ENCODE measurements at places on chromosomes 1 and 21.

DNA sequence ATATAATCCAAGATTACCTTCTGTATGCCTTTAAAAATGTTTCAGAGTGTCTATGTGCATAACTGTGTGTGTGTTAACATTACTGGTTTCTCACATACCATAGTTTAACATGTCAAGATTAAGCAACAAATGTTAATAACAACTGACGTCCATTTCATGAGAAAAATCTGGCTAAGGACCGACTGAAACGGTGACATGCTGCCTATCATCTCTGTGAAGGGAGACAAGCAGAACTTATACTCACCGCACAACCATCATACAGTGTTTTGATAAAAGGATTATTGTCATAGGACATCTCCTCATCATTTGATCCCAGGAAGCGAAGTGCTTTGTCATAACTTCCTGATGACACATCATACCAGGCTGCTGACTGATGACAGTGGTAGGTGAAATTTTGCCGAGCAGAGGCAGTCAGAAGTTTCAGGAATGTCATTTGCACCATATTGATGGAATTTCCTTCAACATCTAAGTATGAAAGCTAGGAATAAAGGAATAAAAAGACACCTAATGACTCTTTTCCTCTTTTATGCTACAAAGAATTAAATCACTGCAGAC, 228.8 kb downstream of the COL11A1 start:
- DNase-seq: no peak

GRCh38 chr1:43878440-43878839, 55.2 kb upstream of the ARTN start:
- no peak for DNase-seq

- no peak for DNase-seq
Measured at GRCh38 chr1:106785176-106785575, 271.3 kb upstream of the PRMT6 start.

GRCh38 chr1:60160141-60160540, 86.6 kb upstream of the C1orf87 start:
- DNase-seq: no peak

DNA sequence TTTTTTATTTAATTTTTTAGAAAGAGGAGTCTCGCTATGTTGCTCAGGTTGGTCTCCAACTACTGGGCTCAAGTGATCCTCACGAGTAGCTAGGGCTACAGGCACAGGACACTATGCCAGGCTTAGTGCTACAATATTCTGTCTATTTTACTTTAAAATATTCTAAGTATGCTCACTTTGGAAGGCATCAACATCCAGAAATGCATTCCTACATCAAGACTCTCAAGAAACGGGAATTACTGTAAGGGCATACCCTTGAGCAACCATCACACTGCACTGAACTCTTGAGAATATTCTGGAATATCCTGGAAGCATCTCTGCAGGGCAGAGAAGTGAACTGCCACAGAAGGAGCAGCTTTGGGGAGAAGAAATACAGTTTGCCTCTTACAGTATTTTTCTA, 565 bp upstream of the DMRTB1 start:
- DNase-seq: no peak

DNA sequence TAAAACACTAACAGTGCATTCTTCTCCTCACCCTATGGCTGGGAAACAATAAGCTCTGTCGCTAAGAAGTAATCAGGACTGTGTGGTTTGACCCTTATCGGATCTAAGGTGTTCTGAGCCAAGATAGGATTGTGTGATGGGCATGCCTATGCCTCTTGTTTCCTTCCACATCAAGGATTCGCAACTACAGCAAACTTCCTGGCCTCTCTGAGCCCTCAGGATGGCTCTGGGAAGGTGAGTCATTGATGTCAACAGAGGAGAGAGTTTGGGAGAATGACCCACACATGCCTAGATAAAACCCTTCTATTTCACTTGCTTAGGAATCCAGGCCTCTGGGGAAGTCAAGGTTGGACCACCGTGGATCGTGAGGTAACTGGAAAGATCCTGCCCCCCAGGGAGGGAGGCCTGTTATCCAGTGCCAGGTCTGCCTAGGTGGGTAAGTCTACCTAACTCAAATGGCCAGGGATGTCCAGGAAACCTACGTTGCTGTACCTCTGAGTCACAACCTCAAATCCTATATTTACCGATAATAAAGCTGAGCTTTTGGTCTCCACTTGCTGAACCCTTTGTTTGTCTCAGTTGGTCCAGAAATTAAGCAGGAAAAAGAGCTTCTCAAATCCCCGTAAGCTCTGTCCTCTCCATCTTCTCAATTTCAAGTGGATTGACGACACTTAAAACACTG, 27.4 kb downstream of the TIAM1 start:
- no peak for DNase-seq

DNA sequence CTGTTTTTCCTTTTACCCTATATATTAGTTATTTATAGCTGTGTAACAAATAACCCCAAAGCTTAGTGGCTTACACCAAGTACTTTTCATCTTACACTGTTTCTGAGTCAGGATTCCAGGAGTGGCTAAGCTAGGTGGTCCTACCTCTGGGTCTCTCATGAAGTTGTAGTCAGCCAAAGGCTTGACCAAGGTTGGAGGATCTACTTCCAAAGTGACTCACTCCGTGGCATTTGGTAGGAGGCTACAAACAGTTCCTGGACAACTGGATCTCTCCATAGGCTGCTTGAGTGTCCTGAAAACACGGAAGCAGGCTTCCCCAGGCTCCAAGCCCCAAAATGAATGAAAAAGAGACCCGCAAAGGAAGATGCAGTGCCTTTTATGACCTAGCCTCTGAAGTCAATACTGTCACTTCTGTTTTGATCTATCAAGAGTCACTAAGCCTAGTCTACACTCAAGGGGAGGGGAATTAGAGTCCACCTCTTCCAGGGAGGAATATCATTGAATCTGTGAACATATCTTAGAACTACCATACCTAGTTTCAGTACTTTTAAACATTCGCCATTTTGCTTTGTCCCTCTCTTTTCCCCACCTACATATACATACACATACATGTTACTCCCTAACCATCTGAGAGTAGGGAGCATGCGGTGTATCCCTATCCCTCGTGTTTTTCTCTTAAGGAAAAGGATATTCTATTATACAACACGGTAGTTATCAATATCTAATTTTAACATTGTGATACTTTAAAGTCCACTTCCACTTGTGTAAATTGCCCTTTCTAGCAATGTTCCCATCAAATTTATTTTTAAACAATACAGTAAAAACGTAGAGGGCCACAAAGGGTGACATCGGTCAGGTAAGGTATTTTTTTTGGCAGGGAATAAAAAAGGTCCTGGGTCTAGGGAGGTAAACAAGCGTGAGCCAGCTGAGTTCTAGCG, 67.2 kb downstream of the SLC35A3 start:
- no peak for DNase-seq

DNA sequence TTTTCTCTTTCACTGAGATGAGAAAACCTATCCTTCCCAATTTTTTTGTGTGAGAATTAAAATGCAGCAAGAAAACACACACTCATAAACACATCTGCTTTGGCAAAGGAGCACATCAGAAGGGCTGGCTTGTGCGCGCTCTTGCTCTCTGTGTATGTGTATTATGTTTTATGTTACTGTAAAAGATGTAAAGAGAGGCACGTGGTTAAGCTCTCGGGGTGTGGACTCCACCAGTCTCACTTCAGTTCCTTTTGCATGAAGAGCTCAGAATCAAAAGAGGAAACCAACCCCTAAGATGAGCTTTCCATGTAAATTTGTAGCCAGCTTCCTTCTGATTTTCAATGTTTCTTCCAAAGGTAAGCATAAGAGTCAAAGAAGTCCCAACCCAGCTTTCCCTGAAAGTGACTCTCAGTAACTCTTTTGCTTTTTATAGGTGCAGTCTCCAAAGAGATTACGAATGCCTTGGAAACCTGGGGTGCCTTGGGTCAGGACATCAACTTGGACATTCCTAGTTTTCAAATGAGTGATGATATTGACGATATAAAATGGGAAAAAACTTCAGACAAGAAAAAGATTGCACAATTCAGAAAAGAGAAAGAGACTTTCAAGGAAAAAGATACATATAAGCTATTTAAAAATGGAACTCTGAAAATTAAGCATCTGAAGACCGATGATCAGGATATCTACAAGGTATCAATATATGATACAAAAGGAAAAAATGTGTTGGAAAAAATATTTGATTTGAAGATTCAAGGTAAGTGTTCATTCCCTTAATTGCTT, at the start of gene CD2:
Gene CD2, plus strand, starts transcription at position 233 of the 780 bp plus-strand sequence. Its CDS starts 63 bp downstream, at position 296.
- DNase-seq: peak; percentile 26

- DNase-seq: no peak
Measured at GRCh38 chr1:247367786-247368422, 36.2 kb upstream of the ZNF496 start.

- peak; percentile 49 for DNase-seq
Measured at GRCh38 chr1:47432071-47433036, 5.5 kb upstream of the FOXD2 start.

GRCh38 chr1:116122955-116123757, 12.0 kb downstream of the MAB21L3 start:
- no peak for DNase-seq

- peak; percentile 48 for DNase-seq
Measured at GRCh38 chr1:207070811-207071210, 17.7 kb downstream of the PFKFB2 start.

- DNase-seq: no peak
Measured at GRCh38 chr1:153246825-153247224, 12.7 kb upstream of the LORICRIN start.

DNA sequence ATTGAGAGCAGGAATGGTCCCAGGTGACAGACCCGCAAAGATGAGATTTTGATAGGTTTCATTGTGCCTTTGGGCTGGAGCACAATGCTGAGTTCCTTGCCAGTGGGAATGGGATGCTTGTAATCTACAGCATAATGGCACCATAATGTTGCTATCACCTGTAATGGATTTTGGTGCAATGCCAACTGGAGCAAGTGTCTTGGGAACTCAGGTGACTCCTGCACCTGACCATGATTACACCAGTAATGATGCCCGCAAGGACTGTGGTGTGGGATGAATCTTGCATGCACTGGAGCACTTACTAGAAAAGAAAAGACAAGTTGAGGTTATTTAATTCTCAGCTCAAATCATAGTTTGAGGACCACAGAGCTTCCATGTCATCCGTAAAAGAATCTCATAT, 96.7 kb downstream of the PTPRU start:
- no peak for DNase-seq

DNA sequence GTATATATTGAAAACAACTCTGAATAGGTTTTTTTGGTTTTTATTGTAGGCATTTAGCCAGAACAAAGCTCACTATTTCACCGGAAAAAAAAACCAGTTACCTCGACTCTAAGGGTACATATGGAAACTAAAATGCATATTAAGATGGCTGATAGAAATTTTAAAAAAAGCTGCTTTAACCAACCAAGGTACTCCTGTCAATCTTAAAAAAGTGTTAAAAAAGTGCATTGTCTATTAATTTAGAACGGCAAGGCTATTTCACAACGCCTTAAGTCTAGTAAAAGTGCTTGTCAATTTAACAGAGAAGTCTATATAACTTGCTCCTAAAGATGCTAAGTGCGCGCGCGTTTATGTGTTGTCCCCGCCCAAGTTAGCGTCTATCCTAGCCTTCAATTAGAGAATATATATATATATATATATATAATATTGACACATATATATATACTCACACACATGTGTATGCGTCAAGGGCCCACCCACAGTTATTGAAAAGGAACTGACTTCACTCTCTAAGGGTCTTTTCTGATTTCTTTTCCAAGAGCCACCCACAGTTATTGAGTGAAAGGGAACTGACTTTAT, 934 bp downstream of the ASPM start:
- no peak for DNase-seq

- no peak for DNase-seq
Measured at GRCh38 chr1:217525773-217526490, 105.0 kb downstream of the GPATCH2 start.

- no peak for DNase-seq
Measured at GRCh38 chr1:38672692-38673091, 186.9 kb downstream of the RRAGC start.

DNA sequence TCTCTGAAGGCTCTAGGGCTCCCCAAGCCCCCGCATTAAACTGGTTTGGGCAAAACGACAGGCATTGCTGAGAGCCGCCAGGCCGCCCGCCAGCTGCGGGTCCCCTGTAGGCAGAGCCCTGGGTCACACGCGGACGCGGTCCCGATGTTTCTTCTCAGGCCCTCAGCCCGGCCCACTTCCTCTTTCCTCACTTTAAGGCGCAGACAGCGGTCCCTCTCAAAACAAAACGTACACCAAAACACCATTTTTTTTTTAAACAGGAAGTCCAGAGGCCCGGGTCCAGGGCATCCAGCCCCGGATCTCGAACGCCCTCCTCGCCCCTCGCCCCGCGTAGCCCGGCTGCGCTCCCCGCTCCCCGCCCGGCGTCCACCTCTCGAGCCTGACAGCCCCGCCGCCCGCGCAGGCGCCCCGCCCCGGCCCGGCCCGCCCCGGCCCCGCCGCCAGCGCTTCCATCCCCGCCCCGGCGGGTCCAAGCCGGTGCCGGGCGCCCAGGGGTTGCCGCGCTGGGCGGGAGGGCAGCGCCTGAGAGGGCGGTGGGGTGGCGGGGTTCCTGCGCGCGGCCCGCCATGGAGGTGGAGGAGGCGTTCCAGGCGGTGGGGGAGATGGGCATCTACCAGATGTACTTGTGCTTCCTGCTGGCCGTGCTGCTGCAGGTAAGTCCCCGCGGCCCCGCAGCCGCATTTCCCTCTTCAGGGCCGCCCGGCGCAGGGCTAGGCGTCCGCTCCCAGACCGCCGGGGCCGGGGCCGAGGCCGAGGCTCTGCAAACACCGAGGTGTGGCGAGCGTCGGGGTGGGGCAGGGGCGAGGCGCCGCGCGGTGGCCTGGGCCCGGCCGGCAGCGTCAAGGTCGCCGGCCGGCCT, at the start of gene SLC22A15:
Gene SLC22A15, plus strand, starts transcription at position 452 of the 859 bp plus-strand sequence. Its CDS starts 115 bp downstream, at position 567.
- DNase-seq: peak; percentile 64

DNA sequence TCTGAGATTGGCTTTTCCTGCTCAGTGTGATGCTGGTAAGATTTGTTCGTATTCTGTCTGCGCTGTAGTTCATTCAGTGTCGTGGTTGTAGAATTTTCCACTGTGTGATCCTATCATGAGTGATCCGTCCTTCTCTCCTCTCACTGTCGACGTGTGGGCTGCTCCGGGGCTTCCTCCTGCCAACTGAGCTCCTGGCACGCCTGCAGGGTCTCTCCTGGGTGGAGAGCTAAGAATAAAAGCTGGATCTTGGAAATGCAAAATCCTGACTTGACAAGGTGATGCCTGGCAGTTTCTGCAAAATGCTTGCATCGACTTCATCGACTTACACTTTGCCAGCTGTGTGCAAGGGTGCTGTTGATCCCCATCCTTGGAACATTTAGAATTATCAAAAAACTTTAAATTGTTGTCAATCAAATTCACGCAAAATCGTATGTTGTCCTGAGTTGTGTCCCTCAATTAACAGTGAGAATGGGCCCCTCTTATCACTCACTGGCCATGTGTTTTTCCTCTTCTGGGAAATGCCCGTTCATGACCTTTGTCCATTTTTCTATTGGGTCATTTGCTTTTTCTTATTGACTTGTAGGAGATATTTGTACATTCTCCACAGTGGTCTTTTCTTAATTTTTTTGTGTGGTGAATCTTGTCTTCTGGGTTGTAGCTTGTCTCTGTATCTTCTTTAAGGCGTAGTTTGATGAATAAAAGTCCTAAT, 125.5 kb downstream of the CRYAA start:
- DNase-seq: no peak
